ENCODE measurements at places on chromosomes 7 and 10.

GRCh38 chr10:104640339-104641186 lies 527 bp upstream of the SORCS3 start:
- DNase-seq, result no peak

GRCh38 chr10:124149189-124150042 lies 56.0 kb upstream of the CHST15 start:
- no peak for DNase-seq

DNA sequence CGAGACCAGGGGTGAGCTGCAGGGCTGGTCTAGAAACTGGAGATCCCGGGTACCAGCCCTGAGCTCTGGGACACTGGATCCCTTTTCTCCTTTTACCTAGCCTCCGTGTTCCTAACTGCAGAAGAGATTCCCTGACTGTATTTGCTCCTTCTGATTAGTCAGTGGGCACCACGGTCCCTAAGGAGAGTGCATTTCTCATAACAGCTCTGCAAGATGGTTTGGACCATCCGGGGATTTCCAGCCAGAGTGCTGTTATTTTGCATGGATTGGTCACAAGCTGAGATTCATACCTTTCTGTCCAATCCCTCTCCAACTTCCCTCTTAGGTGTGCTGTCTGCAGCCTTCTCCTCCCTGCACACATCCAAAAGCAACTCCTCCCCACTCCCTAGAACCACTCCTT lies 122.6 kb downstream of the MYL10 start:
- DNase-seq, result no peak

DNA sequence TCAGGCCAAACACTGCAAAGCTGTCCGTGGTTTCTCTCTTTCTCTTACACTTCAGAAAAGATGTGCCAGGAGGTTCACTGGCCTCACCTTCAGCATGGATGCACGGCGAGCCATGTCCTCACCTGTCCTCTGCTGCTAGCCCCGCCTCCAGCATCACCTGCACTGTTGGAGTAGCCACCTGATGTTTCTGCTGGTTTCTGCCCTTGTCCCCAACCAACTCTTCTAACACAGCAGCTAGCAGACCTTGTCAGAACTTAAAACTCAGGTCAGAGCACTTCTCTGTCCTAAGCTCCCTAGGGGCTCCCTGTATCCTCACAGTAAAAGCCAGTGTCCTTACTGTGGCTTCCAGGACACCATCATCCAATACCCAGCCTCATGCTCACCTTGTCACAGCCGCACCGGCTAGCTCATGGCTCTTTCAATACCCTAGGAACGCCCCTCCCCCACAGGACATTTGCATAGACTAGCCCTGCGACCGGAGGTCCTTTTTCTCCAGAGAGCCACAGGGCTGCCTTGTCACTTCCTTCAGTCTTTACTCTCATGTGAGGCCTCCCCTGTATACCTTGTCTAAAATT lies 15.2 kb downstream of the PALD1 start:
- DNase-seq, result no peak

- no peak for DNase-seq
Observed at GRCh38 chr7:45514944-45515343, 59.2 kb upstream of the ADCY1 start.

- no peak for DNase-seq
Observed at GRCh38 chr7:74103219-74103772, 19.7 kb downstream of the LIMK1 start.

GRCh38 chr10:71299071-71299785 lies 19.8 kb upstream of the SLC29A3 start:
- no peak for DNase-seq

GRCh38 chr10:61342858-61343572 lies 110.2 kb downstream of the TMEM26 start:
- DNase-seq, result no peak

GRCh38 chr7:129307592-129307991 lies 82.8 kb downstream of the AHCYL2 start:
- no peak for DNase-seq

- DNase-seq, result no peak
Observed at GRCh38 chr7:134391223-134391622, 67.7 kb downstream of the AKR1B1 start.

GRCh38 chr7:158077934-158078910 lies 509.4 kb downstream of the PTPRN2 start:
- no peak for DNase-seq

All from effector memory CD4-positive, alpha-beta T cell (primary cell).